ENCODE measurements at places on chromosomes 3 and 15.

DNA sequence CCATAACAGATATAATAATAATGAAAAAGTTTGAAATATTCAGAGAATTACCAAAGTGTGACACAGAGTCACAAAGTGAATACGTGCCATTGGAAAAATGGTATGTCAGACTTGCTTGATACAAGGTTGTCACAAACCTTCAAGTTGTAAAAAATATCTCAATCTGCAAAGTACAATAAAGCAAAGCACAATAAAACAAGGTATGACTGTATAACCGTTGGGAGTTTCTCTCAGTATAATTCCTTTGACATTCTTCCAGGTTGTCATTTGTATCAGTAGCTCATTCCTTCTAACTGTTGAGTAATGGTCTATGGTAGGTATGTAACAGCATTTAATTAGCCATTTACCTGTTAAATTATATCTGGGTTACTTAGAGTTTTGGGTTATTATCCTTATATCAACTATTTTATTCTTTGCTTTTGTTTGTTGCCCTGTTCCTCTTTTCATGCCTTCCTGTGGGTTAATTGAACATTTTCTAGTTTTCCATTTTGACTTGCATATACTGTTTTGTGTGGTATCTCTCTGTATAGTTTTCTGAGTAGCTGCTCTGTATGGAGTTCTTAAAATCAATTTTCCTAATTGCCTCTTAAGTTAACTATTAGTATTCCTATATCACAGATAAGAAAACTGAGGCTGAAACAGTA is 112.5 kb downstream of the SUCNR1 start:
- DNase-seq = no peak

DNA sequence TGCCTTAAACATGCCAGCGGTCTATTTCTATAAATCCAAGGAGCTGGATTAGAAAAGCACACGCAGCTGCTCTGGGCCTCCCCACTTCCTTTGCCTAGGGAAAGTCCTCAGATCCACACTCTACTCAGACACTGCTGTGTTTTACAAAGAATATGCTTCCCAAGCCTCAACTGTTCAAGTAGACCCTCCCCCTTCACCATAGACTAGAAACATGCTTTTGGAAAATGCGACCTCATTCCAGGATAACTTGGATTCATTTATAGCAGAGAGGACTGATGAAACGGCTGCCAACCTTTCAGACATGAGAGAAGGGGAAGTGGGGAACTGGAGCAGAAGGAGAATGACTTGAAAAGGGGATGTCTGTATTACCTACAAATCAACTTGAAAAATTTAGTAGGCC is 64.0 kb downstream of the P3H2 start:
- no peak for DNase-seq

- no peak for DNase-seq
Observed at GRCh38 chr3:134064081-134064480, 34.4 kb upstream of the SLCO2A1 start.

- no peak for DNase-seq
Observed at GRCh38 chr3:30353711-30354467, 252.5 kb upstream of the TGFBR2 start.

DNA sequence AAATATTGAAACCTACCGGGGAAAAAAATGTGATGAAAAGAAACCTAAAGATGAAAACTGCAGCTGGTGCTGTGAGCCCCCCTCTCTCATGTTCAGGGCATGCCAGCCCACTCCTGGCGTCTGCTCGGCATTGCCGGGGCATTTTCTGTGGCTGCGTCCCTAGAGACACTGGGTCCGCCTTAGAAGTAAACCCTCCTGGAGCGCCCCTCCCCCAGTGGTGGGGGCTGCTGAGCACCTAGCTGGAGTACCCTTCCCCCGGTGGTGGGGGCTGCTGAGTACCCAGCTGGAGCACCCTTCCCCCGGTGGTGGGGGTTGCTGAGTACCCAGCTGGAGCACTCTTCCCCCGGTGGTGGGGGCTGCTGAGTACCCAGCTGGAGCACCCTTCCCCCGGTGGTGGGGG is 24.5 kb upstream of the GABRA5 start:
- no peak for DNase-seq

- no peak for DNase-seq
Observed at GRCh38 chr3:132405609-132406299, 11.5 kb upstream of the DNAJC13 start.

- peak; percentile 83 for DNase-seq
Observed at GRCh38 chr3:127672429-127673190, at the start of gene ABTB1. Gene ABTB1, plus strand, starts transcription at chr3:127672952. Its CDS starts 74 bp downstream, at chr3:127673026.

- no peak for DNase-seq
Observed at GRCh38 chr15:62553911-62554563, 389.0 kb upstream of the C2CD4B start.

DNA sequence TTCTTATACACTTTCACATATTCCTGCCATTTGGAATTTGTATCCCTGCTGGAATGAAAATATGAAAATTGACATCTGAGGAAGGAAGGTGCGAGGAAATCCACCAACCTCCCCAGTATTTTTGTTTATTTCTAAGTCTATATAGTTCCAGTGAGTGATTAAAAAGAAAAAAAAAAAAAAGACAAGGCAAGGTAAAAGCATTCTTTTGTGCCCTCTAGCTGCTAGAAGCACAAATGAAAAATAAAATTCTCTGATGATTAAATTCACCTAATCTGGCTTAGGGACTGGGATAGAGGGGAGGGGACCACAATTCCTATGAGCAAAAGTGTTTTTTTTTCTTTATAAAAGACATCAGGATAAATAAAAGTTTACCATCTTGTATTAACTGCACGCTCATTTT is 370.9 kb downstream of the NR2F2 start:
- no peak for DNase-seq

GRCh38 chr3:58084166-58084565 is 75.9 kb downstream of the FLNB start:
- DNase-seq = no peak

DNA sequence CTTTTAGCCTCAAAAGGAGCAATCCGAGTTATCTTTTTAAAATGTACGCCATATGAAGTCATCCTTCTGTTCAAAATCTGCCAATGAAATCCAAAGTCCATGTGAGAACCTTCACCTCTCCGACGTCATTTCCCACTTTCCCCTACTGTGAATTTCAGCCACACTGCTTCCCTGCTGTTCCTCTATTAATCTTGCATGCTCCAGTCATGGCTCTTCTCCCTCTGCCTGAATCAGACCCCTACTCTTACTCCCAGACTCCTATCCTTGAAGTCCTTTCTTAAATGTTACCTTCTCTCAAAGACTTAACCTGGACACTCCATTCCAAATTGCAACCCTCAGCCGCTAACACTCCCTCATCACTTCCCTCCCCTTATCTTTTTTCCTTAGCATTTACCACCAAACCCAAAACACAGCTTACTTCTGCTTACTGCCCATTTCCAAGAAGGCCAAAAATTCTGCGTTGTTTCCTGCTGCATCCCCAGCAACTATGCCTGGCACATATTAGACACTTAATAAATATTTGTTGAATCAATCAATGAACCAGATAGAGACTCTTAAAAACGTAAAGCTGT is 1.2 kb downstream of the NKIRAS1 start:
- no peak for DNase-seq

DNA sequence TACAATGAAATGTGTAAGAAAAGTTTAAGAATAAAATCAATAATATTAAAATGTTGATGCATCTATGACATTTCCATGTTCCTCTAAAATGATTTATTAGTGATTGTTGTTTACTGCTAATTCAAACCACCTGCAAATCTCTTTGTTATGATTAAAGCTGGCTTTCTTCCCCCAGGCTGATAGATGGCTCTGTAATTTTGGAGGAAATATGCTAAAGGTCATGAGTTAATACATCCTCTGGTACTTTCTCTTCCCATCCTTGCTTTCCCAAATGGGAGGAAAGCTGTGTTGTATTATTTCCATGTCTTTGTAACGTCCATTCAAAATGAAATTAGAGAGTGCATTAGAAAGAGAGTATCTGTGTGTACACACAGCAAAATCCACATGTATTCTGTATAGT is 139.5 kb upstream of the TMCO5A start:
- no peak for DNase-seq

DNA sequence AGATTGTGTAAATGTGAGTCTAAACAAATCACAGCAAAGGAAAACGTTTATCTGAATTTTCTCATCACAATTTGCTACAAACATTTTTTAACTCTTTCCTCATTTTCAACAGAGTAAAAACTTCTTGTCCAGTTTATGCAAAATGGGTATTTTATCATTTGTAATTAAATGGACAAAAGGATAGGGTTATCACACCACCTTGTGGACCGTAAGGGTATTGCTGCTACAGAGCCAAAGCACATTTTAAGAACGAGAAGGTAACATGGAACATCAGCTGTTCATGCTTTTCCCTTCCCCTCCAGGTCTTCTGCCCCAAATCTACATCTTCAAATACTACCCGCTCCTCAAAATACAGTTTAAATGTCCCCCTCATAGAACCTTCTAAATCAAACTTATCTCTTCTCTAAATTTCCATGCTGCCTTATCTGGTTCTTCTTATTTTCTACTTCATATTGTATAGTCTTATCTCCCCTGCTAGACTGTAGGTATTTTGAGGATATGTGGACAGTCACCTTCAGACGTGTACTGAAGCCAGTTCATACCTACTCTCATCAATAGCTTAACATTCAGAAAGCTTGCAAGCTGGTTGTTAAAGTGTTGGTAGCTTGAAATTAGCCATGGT is 12.8 kb upstream of the SETMAR start:
- DNase-seq = no peak

- no peak for DNase-seq
Observed at GRCh38 chr3:34783876-34784275, 855.4 kb upstream of the ARPP21 start.

- no peak for DNase-seq
Observed at GRCh38 chr3:153590051-153590450, 428.0 kb downstream of the RAP2B start.

GRCh38 chr15:34721802-34722438 is 32.9 kb downstream of the GJD2 start:
- DNase-seq = no peak

DNA sequence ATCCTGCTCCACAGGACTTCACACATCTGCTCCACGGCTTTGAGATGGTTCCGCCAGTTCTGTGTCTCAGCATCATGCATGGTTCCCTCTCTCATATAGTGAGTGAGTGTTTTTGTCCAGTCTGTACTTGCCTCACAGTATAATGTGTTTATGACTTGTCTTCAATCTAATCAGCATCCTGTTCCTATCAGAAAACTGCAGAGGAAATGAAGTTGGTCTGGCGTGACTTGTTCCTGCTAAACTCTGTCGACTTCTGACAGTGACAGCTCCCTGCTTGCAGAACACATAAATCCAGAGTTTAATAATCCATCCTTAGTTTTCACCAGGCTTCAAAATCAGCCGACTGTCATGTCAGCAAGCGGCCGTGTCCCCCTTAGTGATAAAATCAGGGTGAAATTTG is 222.3 kb downstream of the SLCO3A1 start:
- no peak for DNase-seq

DNA sequence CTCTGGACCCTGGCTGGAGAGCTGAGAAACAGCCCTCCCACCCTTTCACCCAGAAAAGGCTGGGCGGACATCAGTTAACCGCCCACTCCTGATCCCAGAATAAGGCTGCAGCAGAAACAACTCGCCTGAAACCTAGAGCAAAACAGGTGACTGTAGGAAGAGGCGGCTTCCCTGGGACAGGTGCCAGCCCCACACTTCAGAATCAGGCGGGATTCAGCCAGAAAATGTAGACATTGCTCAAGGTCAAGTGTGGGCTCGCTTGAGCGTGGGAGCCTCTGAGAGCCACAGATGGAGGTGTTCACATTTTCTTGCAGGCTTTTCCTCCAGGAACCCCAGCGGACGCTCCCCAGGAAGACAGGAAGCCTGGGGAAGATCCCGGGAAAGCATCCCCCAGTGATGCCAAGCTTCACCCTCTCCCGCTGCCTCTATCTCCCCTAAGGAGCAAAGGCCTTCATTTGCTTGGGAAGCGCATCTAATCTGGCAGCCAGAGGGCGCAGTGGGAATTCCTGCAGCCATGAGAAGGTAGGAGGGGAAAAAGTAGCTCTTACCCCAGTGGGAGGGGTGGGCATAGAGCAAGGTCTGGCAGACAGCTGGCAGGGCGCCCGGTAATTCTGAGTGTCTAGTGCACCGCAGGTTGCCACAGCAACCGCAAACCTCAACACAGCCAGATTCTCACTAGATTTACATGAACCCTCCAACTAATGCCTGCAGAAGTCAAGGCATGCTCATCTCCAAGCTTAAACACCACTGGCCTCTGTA is 77.7 kb downstream of the OCA2 start:
- DNase-seq = peak; percentile 7

- DNase-seq = no peak
Observed at GRCh38 chr3:5891711-5892110, 704.2 kb downstream of the EDEM1 start.

DNA sequence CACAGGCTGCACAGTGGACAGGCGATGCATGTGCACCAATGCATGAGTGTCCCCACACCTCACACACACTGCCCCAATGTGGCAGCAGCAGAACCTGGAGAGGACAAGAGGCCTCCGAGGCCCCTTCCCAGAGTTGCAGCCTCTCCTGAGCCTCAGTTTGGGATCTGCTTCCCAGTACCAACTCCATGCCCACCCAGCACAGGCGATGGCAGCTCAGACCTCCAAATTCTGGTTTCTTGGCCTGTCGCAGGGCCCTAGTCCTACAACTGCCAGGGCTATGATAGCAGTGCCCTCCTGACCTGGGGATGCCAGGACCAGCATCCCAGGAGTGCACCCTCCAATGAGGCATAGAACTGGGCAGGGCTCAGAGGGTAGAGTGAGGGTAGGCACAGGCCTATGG is 19.9 kb downstream of the ADAMTS7 start:
- DNase-seq = no peak

DNA sequence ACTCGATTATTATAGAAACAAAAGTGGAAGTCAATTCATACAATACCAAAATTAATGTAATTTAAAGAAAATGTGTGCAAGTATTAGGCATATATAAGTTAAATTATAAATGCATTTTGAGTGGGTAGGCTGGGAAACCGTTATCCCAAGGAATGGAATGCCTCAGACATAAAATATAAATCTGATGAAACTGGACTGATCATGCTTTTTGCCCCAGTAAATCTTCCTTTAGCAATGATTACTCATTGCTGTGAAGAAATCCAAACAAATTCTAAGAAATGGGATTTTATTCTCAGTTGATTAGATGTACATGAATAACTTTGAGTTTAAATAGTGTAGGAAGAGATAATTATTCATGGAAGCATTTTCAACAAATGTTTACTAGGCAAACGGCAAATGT is 185.5 kb upstream of the KCNMB2 start:
- no peak for DNase-seq

DNA sequence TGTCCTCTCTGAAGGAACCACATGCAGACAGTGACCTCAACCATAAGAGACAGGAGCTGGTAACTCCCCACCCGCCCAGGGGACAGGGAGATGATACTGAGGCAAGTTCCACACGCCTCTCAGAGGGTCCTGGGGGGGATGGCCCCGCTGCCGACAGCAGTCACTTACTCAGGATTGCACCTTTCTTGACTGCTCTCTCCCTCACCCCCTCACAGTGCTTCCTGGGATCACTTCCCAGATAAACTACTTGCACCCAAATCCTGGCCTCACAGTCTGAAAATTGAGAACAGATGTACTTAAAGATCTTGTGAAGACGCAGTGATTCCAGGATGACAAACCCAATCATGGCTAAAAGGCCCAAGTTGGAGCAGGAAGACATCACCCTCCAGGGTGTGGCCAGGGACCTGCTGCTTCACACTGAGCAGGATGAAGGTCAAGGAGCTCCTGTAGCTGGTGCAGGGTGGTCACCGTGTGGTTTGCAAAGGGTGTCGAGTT is 207.6 kb downstream of the ADAMTS17 start:
- DNase-seq = no peak
